ENCODE measurements at places on chromosomes 2 and 18. TPM values are rescaled to one million over a fixed set of nuclear protein-coding genes. Genes with fewer than 3 reads are reported as not detected.
A peak's percentile ranks its signal among the peaks of the same experiment; 100 is the strongest.

DNA sequence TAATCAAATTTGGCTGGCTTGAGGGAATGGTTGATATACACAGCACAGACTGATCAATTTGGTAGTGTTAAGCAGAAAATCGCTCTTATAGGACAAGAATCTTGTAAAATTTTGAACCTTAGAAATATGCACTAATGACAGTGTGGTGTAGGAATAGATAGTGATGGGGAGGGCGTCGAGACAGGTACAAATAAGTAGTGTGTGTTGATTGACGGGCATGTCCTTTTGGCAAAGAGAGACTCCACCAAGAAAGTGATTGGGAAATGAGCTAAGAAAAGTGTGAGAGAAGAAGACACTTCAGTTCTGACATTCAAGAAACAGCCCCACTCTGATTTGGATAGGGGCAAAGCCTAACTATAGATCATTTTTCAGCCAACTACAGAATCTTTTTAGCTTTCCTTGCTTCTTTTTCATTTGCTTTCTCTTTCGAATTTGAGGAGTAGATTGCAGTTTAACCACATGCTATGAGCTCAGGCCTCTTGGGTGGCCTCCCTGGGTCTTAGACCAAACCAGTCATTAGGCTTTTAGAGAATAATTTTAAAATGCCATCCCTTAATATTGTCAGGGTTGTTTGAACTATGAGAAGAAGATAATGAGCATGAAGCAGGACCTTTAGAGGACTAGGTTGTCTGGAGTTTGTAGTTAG is 127.1 kb downstream of the CERS6 start:
- DNase-seq: no peak

DNA sequence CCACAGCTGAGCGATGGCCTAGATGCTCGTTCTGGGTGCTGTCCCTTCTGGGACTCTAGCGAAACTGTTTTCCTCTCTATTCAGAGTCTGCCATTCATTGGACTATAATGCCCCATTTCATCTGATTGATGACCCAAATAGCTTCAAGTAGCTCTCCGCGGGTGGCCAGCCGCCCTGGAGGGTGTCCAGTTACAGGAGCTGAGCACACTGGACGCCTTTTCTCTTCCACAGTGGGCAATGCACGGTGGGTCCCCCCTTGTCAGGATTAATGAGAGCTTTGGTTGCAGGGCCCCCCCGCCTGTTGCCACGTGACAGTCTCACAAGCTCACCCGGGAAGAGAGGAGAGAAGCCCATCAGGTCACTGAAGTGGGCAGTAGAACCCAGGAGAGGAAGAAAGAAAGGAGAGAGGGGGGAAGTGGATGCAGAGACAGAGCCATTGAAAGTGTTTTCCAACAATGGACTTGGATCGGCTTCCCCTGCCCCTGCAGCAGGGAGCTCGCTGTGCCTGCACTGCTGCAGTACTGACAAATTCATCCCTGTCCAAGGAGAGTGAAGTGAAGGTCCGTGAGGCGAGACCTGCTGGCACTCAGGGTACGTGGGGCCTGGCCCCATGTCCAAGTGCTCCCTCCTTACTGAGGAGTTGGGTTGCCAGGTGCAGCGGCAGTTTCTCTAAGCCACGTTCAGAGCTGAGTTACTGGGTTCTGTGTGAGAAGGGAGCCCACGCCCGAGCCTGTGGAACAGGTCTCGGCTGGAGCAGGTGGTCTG is 44.8 kb downstream of the DIPK1C start:
- peak; percentile 46 for DNase-seq

Gene TRIM43
- not detected for total RNA-seq

DNA sequence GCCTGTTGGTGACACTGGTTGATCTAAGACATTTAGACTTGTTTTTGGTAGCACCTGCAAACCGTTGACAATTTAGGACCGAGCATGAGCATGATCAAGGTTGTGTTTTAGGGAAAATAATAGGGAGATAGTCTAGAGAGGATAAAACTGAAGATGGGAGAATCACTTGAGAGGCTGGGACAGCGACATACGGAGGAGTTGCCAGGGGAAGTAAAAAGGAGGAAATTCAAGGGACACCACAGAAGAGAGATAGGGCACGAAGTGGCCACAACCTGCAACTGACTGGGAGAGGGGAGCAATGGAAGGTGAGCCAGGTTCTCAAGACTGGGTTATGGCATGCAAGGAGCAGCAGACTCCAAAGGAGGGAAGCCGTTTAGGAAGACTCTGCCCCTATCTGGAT is 1.4 kb upstream of the ATP8B1 start:
- DNase-seq: no peak

Gene GKN2
- not detected for total RNA-seq

Gene DNAJC5G
- not detected for total RNA-seq

Gene NT5DC4
- not detected for total RNA-seq

Gene CTIF
- 42.0 TPM for total RNA-seq
